HT-29 (cell line): ENCODE measurements at places on chromosomes 5 and 9. TPM values are rescaled to one million over a fixed set of nuclear protein-coding genes. Genes with fewer than 3 reads are reported as not detected.

The MYMK gene
- not detected in 2 replicates for total RNA-seq

- DNase-seq = no peak
Measured at GRCh38 chr5:133938039-133938821, 30.2 kb downstream of the C5orf15 start.

The SLC34A3 gene
- total RNA-seq = 0.15 TPM in 1 of 2 replicates, not detected in the other

DNA sequence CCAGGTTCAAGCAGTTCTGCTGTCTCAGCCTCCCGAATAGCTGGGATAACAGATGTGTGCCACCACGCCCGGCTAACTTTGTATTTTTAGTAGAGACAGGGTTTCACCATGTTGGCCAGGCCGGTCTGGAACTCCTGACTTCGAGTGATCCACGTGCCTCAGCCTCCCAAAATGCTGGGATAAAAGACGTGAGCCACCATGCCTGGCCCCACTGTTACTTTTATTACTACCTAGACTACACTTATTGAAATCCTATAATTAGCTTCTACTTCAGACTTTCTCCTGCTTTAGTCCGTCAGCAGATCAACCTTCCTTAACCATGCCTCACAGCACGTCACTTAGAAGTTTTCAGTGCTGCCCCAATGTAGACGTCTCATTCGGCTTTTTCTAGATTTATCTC is 8.2 kb downstream of the ZBTB43 start:
- DNase-seq = no peak

- DNase-seq = no peak
Measured at GRCh38 chr9:37915911-37916470, 12.1 kb upstream of the SLC25A51 start.

The CD72 gene
- 0.23 TPM in 1 of 2 replicates, not detected in the other for total RNA-seq

GRCh38 chr5:56264417-56265025 is 31.4 kb upstream of the ANKRD55 start:
- peak; percentile 80 for DNase-seq

- DNase-seq = no peak
Measured at GRCh38 chr5:143341807-143342570, 61.5 kb downstream of the NR3C1 start.

The SPATA31C1 gene
- not detected in 2 replicates for total RNA-seq

The TRAF1 gene
- 0.41 and 0.73 TPM in 2 replicates for total RNA-seq

The CDC42SE2 gene
- total RNA-seq = 18.3 and 20.7 TPM in 2 replicates

The IL33 gene
- 0.03 and 0.05 TPM in 2 replicates for total RNA-seq

DNA sequence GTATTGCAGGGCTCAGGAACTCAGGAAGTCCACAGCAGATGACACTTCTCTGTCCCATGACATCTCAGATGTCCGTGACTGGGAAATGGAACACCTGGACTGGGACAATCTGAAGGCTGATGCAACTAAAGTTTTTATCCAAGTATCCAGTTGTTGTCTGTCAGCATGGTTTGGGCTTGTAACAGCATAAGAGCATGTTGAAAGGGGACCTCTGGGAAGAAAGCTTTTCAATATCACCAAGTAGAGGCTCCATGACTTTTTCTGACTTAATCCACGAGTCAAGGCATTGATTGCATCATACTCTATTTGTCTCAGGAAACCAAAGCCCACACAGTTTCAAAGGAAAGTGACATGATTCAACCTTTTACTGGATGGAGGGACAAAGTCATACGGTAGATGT is 807.7 kb downstream of the MTRR start:
- no peak for DNase-seq

DNA sequence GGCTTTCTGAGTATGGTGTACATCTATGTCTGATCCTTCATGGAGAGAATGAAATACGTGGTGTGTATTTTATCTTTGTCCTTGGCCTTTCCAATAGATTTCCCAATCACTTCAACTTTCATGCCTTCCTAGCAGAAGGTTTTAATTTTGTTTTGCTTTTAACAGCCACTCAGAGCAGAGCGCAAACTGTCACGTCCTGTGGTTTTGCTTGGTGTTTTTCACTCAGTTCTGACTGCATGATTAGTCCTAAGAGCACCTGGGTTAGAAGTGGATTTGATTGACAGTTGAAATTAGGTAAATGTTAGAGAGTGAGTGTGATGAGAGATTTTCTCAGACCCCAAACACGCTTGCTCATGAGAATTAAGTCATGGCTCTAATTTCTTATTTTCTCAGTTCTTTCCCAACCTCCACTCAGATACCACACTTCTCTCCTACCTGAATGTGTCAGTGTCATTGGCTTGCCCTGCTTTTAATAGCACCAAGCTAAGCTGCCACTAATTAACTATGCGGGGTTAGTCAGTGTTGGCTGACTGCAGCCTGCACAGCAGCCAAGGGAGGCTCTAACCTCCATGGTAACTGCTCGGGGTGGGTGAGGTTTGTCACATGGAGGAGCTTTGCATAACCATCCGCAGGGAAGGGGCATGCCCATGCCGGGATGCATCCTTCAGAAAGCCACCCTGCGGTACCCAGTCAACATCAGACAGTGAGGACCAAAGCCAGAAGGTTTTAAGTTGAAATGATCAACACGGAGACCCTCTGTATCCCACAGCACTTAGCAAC is 173.4 kb downstream of the NR3C1 start:
- no peak for DNase-seq

- DNase-seq = no peak
Measured at GRCh38 chr5:31717561-31717960, 78.6 kb downstream of the PDZD2 start.

The ABO gene
- total RNA-seq = 3.1 and 4.8 TPM in 2 replicates

The FCN1 gene
- not detected in 2 replicates for total RNA-seq

DNA sequence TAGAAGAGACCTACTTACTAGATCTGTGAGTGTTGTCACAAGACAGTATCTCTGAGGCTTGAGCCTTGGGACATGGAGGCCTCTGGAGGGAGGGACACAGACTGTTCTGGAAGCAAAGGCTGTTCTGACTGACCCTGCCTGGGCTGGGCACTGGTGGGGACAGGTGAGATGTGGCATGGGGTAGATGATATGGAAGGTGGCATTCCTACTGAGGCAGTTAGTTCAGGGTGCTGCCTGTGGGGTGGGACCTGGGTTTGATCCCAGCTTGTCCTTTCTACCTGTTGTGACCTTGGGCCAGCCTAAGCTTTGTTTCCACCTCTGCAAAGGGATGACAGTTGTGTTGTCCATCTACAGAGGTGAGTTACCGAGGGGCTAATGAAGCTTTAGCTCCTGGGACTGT is 140.2 kb downstream of the C9orf50 start:
- DNase-seq = no peak

DNA sequence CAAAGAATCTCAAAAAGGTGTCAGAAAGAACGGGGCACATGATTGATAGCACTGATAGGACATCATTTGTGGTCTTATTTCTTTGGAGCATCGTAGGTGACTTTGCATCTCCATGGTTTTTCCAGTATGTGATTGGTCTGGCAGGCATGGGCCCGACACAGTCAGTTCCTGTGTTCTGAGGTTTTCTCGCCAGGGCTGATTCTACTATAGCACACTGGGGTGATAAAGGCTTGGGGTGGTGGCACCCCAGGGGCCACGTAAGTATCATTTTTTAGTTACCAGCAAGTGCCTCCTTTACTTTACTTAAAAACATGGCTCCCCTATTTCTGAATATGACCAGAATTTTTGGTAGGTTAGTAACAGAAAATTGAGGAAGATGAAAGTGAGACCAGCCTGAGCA is 202.7 kb downstream of the RFK start:
- no peak for DNase-seq

The PCDHGC5 gene
- 0.61 TPM in 1 of 2 replicates, not detected in the other for total RNA-seq

DNA sequence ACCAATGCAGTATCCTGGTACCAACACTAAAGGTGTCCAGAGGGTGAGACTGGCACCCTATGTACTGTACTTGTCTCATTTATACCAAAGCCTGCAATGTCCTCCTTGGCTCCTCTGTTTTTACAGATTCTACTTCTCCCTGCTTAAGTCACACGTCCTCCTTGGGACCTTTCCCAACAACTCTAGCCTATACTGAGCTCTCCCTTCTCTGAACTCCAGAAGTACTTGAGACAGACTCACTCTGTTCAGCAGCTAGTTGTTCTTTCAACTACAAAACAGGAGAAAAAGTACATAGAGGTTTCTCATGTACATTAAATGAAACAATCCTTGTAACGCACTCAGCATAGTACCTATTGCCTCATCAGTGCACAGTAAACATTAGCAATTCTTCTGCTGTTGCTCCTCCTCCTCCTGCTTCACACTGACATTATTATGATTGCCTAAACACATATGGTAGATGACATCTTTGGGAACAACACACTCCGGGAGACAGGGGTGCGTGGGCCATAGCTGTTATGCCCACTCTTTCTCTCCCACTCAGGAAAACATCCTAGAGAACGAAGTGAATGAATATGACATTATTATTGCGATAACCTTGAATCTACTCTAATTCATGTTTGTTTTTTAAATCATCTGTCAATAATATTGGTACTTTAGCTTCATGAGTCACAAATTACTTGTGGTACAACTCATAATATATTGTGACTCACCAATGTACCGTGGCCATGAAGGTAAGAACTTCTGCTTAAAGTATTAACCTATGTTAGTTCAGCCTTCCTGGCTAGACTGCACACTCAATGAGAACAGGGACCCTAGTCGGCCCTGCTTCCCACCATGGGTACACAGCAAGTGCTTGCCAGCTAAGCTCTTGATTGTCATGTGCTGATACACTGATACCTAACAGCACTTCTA is 180.3 kb upstream of the ADRA1B start:
- DNase-seq = no peak

- DNase-seq = no peak
Measured at GRCh38 chr5:138338411-138339090, 485 bp downstream of the FAM53C start.

GRCh38 chr9:87212605-87213021 is 265.3 kb upstream of the GAS1 start:
- DNase-seq = peak; percentile 58

DNA sequence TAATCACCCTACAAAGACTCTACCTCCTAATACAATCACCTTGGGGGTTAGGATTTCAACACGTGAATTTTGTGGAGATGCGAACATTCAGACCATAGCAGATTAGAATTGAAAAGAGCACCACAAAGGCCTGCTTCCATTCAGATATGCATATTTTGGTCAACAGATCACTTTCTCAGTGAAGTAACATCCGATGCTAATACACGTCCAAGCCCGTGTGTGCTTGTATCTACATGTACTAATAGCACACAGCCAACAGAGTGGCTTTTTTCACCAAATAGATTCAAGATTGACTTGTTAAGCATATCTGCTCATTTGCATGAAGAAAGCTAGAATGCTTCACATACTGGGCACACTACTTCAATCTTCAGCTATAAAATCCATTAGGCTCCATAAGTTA is 35.6 kb upstream of the SSBP2 start:
- no peak for DNase-seq

GRCh38 chr5:165202519-165202910 is 1697.1 kb downstream of the MAT2B start:
- DNase-seq = no peak

The MARCHF3 gene
- 18.2 and 32.5 TPM in 2 replicates for total RNA-seq

The KIF4B gene
- total RNA-seq = not detected in 2 replicates

DNA sequence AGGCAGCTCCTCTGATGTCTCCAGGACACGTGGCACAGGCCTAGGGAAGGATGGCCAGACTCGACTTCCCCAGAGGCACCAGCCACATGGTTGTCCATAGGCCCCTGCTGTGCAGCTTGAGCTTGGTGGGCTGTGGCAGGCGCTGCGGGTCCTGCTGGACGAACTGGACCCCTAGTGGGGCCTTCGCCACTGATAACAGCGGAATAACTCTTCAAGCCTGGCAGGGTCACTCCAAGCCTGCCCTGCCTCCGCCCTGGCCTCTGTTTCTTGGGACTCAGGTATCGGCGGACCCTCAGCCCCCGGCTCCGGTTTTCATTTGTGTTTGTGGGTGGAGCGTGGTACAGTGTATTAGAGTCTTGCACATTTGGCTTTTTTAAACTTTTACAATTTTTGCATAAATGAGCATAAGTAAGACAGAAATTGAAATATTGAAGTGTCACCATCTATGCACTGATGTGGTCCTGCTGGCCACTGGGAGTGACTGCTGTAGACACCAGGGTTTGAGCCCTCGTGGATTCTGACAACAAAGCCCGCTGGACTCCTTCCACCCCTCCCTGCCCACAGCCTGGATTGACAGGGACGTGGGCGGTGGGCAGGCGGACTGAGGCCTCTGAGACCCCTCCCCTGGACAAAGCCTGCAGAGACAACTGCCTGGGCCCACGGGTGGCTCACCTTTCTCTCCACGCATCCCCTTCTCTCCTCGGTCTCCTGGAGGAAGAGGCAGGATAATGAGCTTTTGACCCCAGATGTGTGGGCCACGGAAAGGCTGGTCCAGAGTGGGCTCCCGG is 3.8 kb downstream of the FCN1 start:
- no peak for DNase-seq

DNA sequence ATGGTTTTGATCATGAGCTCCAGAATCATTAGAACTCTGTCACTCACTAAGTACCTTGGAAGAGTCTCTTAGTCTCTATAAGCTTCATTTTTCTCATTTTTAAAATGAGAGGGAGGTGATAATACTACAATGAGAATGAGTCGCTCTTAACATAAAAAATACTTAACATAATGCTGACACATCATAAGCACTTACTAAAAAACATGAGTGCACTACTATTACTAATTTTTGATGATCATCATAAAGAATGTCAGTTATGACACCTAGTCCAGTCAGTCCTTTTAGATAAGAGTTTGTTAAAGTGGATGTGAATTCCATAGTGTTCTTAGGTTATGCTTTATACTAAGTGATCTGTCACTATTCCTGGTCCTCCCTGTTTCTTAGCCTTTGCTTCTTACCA is 200.4 kb upstream of the SLC24A2 start:
- DNase-seq = no peak

GRCh38 chr9:120792898-120793765 is at the start of gene FBXW2:
FBXW2 (minus strand) TSS chr9:120793416; CDS start chr9:120788258, 5,158 bp downstream.
- peak; percentile 87 for DNase-seq

GRCh38 chr9:87567001-87567400 is 69.3 kb downstream of the DAPK1 start:
- DNase-seq = no peak

DNA sequence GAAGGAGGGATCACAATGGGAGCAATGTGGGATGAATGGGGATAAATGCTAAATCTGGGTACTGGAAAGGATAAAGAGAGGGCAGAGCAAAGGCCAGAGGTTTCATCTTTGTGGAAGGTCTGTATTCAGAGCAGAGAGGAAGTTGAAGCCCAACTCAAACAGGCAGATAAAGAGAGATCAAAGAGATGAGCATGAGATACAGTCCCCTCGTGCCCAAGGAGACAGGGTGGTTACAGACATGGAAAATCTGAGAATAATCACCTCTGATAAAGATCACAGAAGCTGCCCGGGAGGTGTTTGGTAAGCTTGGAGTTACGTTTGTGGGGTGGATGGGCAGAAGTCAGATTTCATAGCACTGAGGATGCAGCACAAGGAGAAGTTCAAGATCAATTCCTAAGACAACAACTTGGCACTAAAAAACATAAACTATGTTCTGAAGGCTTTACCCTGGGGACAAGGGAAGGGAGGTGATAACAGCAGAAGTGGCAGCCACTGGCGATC is 459 bp upstream of the ERAP2 start:
- no peak for DNase-seq

DNA sequence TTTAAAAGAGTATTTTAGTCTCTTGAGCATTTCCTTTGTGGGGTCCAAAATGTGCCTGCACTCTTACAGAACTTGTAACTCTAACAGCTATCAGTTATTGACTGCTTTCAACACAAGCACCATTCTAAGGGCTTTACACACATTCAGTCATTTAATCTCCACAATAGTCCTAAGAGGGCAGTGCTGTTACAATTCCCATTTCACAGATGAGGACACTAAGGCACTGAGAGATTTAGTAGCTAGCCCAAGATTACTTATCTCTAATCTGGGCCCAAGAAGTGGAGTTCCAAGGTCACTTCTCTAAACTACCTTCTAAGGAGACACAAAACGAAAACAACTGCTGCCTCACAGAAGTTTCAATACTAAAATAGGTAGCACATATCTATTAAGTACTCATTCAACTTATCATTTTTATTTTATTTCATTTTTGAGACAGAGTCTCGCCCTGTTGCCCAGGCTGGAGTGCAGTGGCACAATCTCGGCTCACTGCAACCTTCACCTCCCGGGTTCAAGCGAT is 275.2 kb downstream of the CWC27 start:
- no peak for DNase-seq
